ENCODE measurements at places on chromosomes 2 and 18.
A peak's percentile ranks its signal among the peaks of the same experiment; 100 is the strongest.

DNA sequence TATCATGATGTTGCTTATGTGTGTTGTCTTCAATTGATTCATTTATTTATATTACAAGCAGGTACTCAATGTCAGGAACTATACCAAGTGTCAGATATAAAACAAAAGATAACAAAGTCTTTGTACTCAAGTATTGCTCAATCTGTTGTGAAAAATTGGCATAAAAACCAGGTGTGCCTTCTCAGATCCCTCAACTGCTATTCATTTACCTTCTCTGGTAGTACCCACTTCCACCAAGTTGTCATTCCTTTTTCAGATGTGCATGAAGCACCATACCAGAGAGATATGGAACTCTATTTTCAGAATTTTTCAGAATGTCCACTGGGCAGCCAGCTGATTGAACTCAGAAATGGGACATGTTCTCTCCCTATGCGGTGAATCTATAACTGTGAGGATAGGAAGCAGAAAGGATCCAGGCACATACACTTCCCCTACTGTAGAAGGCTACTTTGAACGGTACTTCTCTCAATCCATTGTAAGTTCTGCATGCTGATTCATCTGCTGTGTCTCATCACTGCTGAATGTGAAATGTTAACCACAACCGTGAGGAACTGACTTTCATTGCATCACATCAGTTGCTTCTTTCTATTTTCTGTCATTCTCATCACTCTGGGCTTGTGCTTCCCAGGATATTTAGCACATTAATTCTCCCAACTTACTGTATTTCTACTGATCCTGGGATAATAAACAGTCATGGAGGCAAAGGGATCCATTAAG lies 1621.3 kb downstream of the SUCLG1 start:
- H3K27ac ChIP-seq, result no peak overlapping the region
- DNase-seq, result no peak
- no peaks in the 10 kb centered on the region for H3K4me1 ChIP-seq

DNA sequence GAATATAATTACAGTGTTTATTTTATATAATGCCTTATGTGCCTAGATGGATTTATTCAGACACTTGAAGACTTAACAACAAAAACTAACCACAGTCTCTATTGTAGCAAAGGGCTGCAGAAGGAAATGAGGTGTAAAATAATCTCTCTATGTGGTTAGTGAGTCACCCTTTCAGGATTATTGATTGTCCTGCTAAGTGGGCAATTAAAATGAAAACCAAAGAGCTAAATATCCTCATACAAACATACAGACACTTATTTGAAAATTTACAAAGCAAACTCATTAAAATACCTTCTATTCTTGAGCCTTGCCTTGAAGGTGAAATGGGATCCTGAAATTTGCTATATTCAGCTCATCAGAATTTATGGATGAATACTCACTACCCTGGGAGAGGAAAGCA lies 27.7 kb upstream of the DCC start:
- no peaks in the 10 kb centered on the region for H3K4me1 ChIP-seq
- H3K36me3 ChIP-seq, result no peaks in the 10 kb centered on the region
- no peaks in the 10 kb centered on the region for H3K27me3 ChIP-seq
- H3K4me3 ChIP-seq, result no peak overlapping the region

GRCh38 chr2:27494284-27494943 lies 586 bp downstream of the FNDC4 start:
- peaks cover 11% of the 10 kb centered on the region for H3K4me1 ChIP-seq
- H3K27me3 ChIP-seq, result no peaks in the 10 kb centered on the region
- peak overlapping the region; percentile 80 for H3K4me3 ChIP-seq
- DNase-seq, result no peak
- no peaks in the 10 kb centered on the region for H3K36me3 ChIP-seq

DNA sequence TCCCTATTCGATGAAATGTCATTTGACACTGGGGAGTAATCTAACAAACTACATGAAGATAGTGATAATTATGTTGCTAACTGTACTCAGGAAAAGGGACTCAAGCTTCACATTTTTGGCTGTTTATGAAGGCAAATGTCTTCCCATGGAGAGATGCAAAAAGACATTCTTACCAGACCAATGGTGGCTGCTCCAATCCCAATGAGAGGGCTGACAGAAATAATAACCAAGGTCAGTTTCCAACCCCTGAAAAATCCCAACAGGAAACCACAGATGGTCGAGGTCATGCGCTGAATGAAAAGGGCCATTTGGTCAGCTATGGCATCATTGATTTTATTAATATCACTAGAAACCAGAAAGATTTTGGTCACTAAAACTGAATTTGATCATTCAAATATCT lies 37.6 kb downstream of the ABCB11 start:
- H3K27ac ChIP-seq, result no peak overlapping the region
- no peak for DNase-seq
- no peaks in the 10 kb centered on the region for H3K27me3 ChIP-seq
- no peaks in the 10 kb centered on the region for H3K4me1 ChIP-seq
- no peaks in the 10 kb centered on the region for H3K36me3 ChIP-seq
- H3K4me3 ChIP-seq, result no peak overlapping the region

DNA sequence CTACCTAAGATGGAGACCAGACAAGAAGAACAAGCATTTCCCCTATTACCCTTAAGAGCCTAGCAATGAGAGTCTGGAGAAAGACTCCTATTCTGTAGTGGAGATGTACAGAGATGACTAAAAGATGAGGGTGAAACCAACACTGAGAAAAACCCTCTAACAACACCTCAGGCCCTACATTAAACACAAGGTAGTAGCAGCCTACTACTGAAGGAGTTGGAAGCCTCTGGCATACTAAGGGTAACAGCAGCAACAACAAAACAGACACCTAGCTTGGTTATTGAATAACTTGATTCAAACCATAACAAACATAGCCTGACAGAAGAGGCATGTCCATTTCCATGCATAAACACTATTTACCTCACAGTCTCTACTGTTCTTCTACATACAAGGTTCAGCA lies 60.5 kb downstream of the UGP2 start:
- no peak overlapping the region for H3K27ac ChIP-seq
- H3K36me3 ChIP-seq, result peaks cover 59% of the 10 kb centered on the region
- H3K4me3 ChIP-seq, result no peak overlapping the region

- H3K27ac ChIP-seq, result no peak overlapping the region
- no peaks in the 10 kb centered on the region for H3K36me3 ChIP-seq
- no peak for DNase-seq
- no peaks in the 10 kb centered on the region for H3K27me3 ChIP-seq
- H3K4me1 ChIP-seq, result no peaks in the 10 kb centered on the region
- no peak overlapping the region for H3K4me3 ChIP-seq
Observed at GRCh38 chr2:62489162-62489561, 16.8 kb downstream of the TMEM17 start.

GRCh38 chr2:20640411-20641122 lies 10.3 kb downstream of the HS1BP3 start:
- H3K4me1 ChIP-seq, result peaks cover 26% of the 10 kb centered on the region
- H3K27ac ChIP-seq, result peak overlapping the region; percentile 99
- peaks cover 40% of the 10 kb centered on the region for H3K36me3 ChIP-seq
- H3K4me3 ChIP-seq, result no peak overlapping the region
- no peaks in the 10 kb centered on the region for H3K27me3 ChIP-seq
- DNase-seq, result no peak

DNA sequence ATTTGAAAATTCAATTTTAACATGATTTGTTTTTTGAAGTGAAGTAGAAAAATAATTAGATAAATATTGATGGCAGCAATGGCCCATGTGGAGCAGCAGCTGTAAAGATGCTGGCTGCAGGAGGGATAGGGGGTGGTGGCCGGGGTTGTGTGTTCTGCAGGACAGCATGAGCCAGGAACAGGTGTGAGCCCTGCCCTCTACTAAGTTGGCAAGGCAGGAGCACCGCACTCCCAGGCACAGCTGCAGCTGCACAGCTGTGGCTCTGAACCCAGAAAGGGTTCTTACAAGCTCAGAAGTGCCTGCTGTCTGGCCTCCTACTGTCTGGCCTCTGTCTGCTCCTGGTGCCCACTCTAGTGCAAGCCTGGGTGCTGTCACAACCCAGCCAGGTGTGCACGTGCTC lies 10.0 kb upstream of the DUSP19 start:
- H3K27me3 ChIP-seq, result no peaks in the 10 kb centered on the region
- H3K4me1 ChIP-seq, result no peaks in the 10 kb centered on the region
- H3K27ac ChIP-seq, result no peak overlapping the region
